Thyroid gland (tissue), 4 donors: ENCODE measurements at places on chromosomes 2 and 18. TPM values are rescaled to one million over a fixed set of nuclear protein-coding genes. Genes with fewer than 3 reads are reported as not detected.

- no peak for DNase-seq
Observed at GRCh38 chr18:9329471-9329870, 5.1 kb upstream of the TWSG1 start.

DAPL1 gene
- 43.9 TPM for total RNA-seq

GRCh38 chr2:165376571-165376975, 92.9 kb upstream of the CSRNP3 start:
- no peak for DNase-seq

DNA sequence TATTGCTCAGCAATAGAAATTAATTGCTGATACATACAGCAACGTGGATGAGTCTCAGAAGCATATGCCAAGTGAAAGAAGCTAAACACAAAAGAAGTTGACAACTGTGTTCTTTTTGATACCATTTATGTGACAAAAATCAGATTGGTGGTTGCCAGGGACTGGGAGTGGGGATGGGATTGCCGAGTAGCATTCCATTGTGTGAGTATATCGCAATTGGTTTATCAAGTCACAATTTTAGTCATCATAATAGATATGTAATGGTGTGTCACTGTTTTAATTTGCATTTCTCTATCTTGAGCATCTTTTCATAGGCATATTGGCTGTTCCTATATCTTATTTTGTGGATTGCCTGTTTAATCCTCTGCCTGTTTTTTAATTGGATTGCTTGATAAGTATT, 20.9 kb downstream of the STRADB start:
- no peak for DNase-seq

DNA sequence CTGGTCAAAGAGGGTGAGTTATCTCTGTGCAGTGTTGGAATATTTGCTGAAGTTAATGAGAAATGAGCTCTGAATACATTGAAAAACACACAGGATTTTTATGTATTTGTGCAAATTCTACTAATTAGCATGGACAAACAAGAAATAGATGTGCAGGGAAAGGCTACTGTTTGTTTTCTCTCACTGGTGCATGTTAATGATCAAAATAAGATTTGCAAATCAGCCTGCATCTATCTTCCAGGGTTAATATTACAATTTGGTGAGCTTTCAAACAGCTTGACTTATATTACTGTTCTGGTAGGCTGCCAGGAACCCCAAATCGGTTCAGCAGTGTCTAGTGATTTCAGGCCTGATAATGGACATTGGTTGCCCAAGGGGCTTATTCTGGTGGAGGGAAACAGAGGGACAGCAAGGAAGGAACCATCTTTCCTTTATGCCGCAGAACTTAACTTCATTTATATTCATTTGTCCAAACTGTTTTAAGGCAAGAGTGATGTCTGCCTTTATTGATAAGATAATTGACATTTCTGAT, 93.8 kb upstream of the REG3A start:
- no peak for DNase-seq

LYPD1 gene
- total RNA-seq, result not detected

DNA sequence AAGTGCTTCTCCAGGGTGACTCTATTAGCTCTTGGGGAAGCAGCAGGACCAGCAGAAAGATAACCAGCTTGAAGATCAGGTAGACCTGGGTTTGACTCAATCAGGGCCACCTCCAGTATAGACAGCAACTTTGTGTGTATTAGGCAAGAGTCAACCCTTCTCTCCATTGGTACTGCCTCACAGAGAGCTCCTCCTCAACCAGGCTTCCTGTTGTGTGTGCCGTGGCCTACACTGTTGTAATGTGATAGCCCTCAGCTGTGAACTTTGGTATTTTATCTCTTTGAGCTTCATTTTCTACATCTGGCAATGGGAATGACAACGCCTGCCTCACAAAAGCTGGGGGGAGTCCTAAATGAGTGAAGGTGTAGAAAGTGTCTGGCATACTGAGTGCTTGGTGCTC, 17.0 kb upstream of the MAP3K20 start:
- DNase-seq, result no peak
